T-helper 22 cell (primary cell): ENCODE measurements at places on chromosomes 7 and 10.

- no peak for DNase-seq
Observed at GRCh38 chr7:10316488-10316887, 657.2 kb upstream of the PHF14 start.

GRCh38 chr7:150823484-150824126 is 23.0 kb downstream of the TMEM176A start:
- DNase-seq = no peak

GRCh38 chr7:70457883-70458680 is 673.9 kb upstream of the GALNT17 start:
- no peak for DNase-seq

- DNase-seq = no peak
Observed at GRCh38 chr7:34160261-34160752, 255.0 kb downstream of the BMPER start.

DNA sequence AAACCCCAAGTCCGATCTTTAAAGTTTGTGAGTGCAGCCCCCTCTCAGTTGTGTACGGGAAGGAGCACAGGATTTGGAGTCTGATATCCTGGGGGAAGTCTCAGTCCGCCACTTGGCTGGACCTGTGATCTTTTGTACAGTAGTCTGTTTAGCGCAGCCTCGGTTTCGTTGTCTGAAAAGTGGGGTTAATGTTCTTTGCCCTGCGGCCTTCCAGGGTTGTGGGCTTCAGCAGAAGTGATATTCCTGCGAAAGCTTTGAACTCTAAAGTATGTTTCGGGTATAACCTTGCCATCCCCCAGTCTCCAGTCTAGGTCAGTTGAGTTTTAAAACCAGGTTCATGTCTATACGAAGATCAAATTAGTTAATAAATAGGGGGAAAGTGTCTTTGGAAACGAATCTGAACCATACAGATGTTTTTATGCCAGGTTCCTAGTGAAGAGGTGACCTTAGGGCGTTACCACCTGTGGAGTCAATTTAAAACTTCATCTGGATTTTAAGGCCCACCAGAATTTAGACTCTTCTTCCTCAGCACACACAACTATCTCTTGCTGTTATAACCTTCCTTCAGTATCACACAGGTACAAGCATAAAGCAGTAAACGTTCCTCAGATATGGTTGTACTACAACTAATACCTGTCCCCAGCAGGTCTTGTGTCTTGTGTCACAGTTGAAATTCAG is 904 bp downstream of the R3HCC1L start:
- DNase-seq = no peak

DNA sequence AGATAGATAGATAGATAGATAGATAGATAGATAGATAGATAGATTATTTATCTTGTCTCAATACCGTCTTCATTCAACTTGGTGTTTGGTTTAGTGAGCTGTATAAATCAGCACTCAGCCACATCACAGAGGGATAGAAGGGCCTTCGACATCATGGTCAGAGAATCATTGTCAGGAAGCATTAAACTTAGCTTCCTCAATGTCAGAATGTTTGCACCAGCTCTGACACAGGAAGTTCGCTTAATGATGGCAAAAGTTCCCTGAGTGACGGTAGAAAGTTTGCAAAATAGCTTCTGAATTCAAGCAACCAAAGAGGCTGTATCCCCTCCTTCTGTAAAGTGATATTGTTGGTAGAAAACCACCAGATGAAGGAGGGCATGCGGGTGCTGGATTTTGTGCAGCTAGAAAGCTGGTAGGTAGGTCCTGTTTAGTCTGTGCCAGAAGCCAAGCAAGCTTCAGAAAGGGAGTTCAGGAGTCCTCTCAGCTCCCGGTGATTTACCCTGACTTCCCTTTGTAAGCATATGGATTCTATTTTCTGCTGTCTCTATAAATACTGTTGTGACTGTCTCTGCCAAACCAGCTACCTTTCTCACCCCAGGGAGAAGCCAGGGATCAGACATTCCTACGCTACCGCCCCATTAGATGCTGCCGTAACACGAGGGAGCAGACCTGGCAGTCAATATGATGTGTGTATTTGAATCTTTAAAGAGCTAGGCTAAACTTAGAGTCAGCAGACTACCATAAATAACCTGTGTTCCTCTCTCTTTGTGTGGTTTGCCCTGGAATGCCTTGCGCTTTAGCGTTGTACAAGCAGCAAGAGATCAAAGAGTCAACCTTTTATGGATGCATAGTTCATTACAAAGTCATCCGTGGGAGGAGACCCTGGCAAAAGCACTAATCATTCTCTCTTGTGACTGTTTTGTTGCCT is 200.5 kb upstream of the KIAA1217 start:
- no peak for DNase-seq

DNA sequence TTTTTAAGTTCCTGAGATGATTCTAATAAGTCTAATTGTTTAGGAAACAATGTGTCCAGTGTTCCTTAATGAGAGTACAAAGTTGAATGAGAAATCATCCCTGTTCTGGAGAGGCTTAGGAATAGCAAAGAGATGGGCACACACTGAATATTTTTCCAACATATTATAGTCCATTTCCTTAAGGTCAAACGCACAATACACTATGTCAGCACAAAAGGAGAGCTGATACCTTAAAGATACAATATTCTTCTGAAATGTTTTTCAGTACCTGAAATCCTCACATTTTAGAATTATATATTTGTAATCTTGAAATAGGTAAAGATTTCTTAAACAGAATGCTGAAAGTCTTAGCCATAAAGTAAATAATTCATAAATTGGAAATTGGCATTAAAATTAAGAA is 183.2 kb downstream of the GRM3 start:
- no peak for DNase-seq

- DNase-seq = no peak
Observed at GRCh38 chr10:93493162-93493561, 3.2 kb upstream of the CEP55 start.
